Activated naive CD8-positive, alpha-beta T cell treated with anti-CD3 and anti-CD28 coated beads, Interleukin-2, amount 10 ng/mL, durations not matched to agents 7 days and 5 days (primary cell): ENCODE measurements at places on chromosomes 2 and 18. TPM values are rescaled to one million over a fixed set of nuclear protein-coding genes. Genes with fewer than 3 reads are reported as not detected.

Gene NOSTRIN
- not detected for total RNA-seq

Gene ASB3
- 29.8 TPM for total RNA-seq

Gene ITGB6
- total RNA-seq, result not detected

Gene LRRFIP1
- total RNA-seq, result 158 TPM

Gene SPDYA
- total RNA-seq, result 1.4 TPM

Gene ZNF514
- total RNA-seq, result 22.7 TPM

Gene EEF1B2
- 561 TPM for total RNA-seq

Gene GPR155
- total RNA-seq, result 25.8 TPM

Gene FER1L5
- total RNA-seq, result not detected

Gene DUSP19
- 1.8 TPM for total RNA-seq

Gene TLX2
- total RNA-seq, result 0.69 TPM

Gene MC4R
- total RNA-seq, result not detected

Gene FRZB
- total RNA-seq, result not detected

Gene NEB
- 1.2 TPM for total RNA-seq

Gene VIL1
- total RNA-seq, result not detected

Gene NT5C1B
- not detected for total RNA-seq

Gene FEV
- not detected for total RNA-seq

Gene SKOR2
- not detected for total RNA-seq

Gene COL4A4
- total RNA-seq, result not detected

Gene EMX1
- total RNA-seq, result not detected
